ENCODE measurements at places on chromosomes 2 and 18.

GRCh38 chr2:78676921-78677696 lies 348.4 kb upstream of the REG3G start:
- DNase-seq: no peak

- DNase-seq: no peak
These were observed 134.2 kb upstream of the HS6ST1 start for GRCh38 chr2:128452536-128453530.

DNA sequence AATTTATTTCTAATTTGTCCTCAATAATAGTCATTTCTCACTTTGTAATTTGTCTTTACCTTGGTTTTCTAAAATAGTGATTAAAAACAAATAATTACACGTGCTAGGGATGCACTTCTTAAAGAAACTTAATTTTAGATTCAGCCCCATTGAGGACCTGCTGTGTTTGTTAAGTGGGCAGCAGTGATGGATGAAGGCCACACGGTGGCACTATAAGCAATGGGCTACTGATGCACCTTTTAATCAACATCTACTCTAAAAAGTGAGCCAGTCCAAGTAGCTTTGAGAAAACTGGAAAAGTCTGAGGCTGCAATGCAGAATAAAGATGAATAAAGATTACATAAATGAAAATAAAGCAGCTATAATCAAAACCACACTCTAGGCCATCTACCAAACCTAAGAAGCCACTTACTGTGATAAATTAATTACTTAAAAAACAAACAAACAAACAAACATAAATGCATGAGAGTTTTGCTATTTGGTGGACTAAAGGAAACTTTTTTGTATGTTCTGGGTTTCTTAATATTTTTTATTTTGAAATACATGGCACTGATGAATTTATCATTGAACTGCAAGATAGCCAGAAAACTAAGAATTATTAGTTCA lies 89.3 kb downstream of the PDE11A start:
- DNase-seq: peak; percentile 3

DNA sequence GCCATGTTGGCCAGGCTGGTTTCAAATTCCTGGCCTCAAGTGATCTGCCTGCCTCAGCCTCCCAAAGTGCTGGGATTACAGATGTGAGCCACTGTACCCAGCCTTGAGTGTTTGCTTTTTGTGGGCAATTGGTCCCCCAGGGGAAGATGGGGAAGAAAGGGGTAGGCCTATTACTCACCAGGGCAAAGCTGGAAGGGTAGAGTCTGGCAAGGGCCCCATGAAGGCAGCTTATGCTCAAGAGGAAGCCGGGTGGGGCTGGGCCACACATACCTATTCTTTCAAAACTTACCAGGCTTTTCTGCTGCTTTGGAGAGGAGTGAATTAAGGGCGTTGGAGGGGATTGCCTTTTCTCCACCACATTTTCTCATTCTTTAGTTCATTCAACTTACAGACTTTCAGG lies 24.5 kb upstream of the CD28 start:
- no peak for DNase-seq

Measured in left renal cortex interstitium (tissue), 4 donors.